ENCODE measurements at places on chromosomes 3 and 15. TPM values are rescaled to one million over a fixed set of nuclear protein-coding genes. Genes with fewer than 3 reads are reported as not detected.

Gene ZPLD1
- not detected for polyA plus RNA-seq

Gene CERS3
- 0.27 TPM for polyA plus RNA-seq

Gene ATG3
- polyA plus RNA-seq: 37.1 TPM

Gene SLC9C1
- polyA plus RNA-seq: not detected

Gene GOLGA8H
- 0.14 TPM for polyA plus RNA-seq
